A549 treated with RU486 at 1 μM for 4 hours (cell line): ENCODE measurements at places on chromosomes 5 and 9. TPM values are rescaled to one million over a fixed set of nuclear protein-coding genes. Genes with fewer than 3 reads are reported as not detected.

The TMEM174 gene
- not detected in 5 replicates for total RNA-seq

The OR1J2 gene
- total RNA-seq: not detected in 5 replicates

The MARCHF11 gene
- total RNA-seq: not detected in 5 replicates

The CD274 gene
- 1.3 to 3.2 TPM (median 2.0 TPM) in 5 replicates for total RNA-seq

The DEPDC1B gene
- 13.0 to 18.6 TPM (median 17.4 TPM) in 5 replicates for total RNA-seq

The EHMT1 gene
- total RNA-seq: 35.7 to 43.9 TPM (median 40.5 TPM) in 5 replicates

The SLC24A2 gene
- not detected in 5 replicates for total RNA-seq

The KCTD16 gene
- total RNA-seq: 0.02 to 0.08 TPM (median 0.04 TPM) in 4 of 5 replicates, not detected in the other

The KCNV2 gene
- total RNA-seq: not detected in 5 replicates

The GPR21 gene
- not detected in 5 replicates for total RNA-seq

The TMEM252 gene
- not detected in 5 replicates for total RNA-seq

The NUTM2G gene
- not detected in 5 replicates for total RNA-seq

The PRDM9 gene
- total RNA-seq: not detected in 5 replicates

The GABRA1 gene
- not detected in 5 replicates for total RNA-seq

The CHSY3 gene
- total RNA-seq: 0.08 to 0.13 TPM (median 0.09 TPM) in 5 replicates

The LRRC26 gene
- total RNA-seq: 0.50 to 1.9 TPM (median 1.9 TPM) in 5 replicates

The CBY3 gene
- not detected in 5 replicates for total RNA-seq

The FOXD4L5 gene
- 0.05 to 0.10 TPM in 2 of 5 replicates, not detected in the others for total RNA-seq

The DAB2 gene
- 9.0 to 13.5 TPM (median 11.5 TPM) in 5 replicates for total RNA-seq

The PLPP7 gene
- not detected in 5 replicates for total RNA-seq

The ECM2 gene
- 0.07 to 0.26 TPM (median 0.21 TPM) in 5 replicates for total RNA-seq

The PCDHB4 gene
- 0.03 to 0.08 TPM (median 0.05 TPM) in 5 replicates for total RNA-seq

The PITX1 gene
- 22.3 to 37.6 TPM (median 32.5 TPM) in 5 replicates for total RNA-seq

The MOB3B gene
- total RNA-seq: 4.9 to 8.5 TPM (median 7.0 TPM) in 5 replicates

The SKP2 gene
- 17.0 to 22.7 TPM (median 19.0 TPM) in 5 replicates for total RNA-seq

The ADAMTS16 gene
- total RNA-seq: 1.1 to 1.5 TPM (median 1.5 TPM) in 5 replicates

The RNF20 gene
- 20.4 to 24.3 TPM (median 22.8 TPM) in 5 replicates for total RNA-seq

The ADGRD2 gene
- total RNA-seq: not detected in 5 replicates

The CDC25C gene
- 10.7 to 12.9 TPM (median 11.2 TPM) in 5 replicates for total RNA-seq

The GFRA3 gene
- total RNA-seq: 0.09 to 0.12 TPM (median 0.12 TPM) in 3 of 5 replicates, not detected in the others

The PDZD2 gene
- 0.08 to 0.26 TPM (median 0.13 TPM) in 4 of 5 replicates, not detected in the other for total RNA-seq

The ADAMTS13 gene
- total RNA-seq: 0.33 to 0.97 TPM (median 0.46 TPM) in 5 replicates

The BARX1 gene
- total RNA-seq: 7.9 to 14.2 TPM (median 11.1 TPM) in 5 replicates

The ASTN2 gene
- total RNA-seq: 3.8 to 5.9 TPM (median 4.9 TPM) in 5 replicates

The HAVCR2 gene
- 0.36 to 0.87 TPM (median 0.58 TPM) in 5 replicates for total RNA-seq

The BAAT gene
- 0.31 to 0.72 TPM (median 0.47 TPM) in 5 replicates for total RNA-seq

The ANGPTL2 gene
- total RNA-seq: 0.06 TPM in 1 of 5 replicates, not detected in the others

The CER1 gene
- total RNA-seq: not detected in 5 replicates

The LCN12 gene
- total RNA-seq: 0.61 to 1.6 TPM (median 0.86 TPM) in 5 replicates

The ABLIM3 gene
- 8.2 to 10.3 TPM (median 8.5 TPM) in 5 replicates for total RNA-seq

The HSD17B4 gene
- 62.4 to 75.7 TPM (median 67.5 TPM) in 5 replicates for total RNA-seq

The GALNT12 gene
- total RNA-seq: 3.1 to 5.1 TPM (median 4.7 TPM) in 5 replicates

The CD180 gene
- total RNA-seq: not detected in 5 replicates

The MYMK gene
- not detected in 5 replicates for total RNA-seq

The IL17B gene
- total RNA-seq: not detected in 5 replicates

The PCDHB3 gene
- 0.03 to 0.06 TPM in 2 of 5 replicates, not detected in the others for total RNA-seq

The DNAJC18 gene
- 7.3 to 9.7 TPM (median 7.8 TPM) in 5 replicates for total RNA-seq

The LCN6 gene
- not detected in 5 replicates for total RNA-seq

The ALDH1B1 gene
- 51.1 to 62.1 TPM (median 53.4 TPM) in 5 replicates for total RNA-seq

The CCL27 gene
- total RNA-seq: 0.22 to 0.41 TPM (median 0.23 TPM) in 3 of 5 replicates, not detected in the others

The TICAM2 gene
- total RNA-seq: 0.51 to 0.79 TPM (median 0.69 TPM) in 5 replicates

The CCDC127 gene
- 5.4 to 7.7 TPM (median 6.1 TPM) in 5 replicates for total RNA-seq
